ENCODE measurements at places on chromosomes 7 and 10. TPM values are rescaled to one million over a fixed set of nuclear protein-coding genes. Genes with fewer than 3 reads are reported as not detected.

The FAM24B gene
- 0.90 TPM for total RNA-seq

The CYP2E1 gene
- total RNA-seq: 0.57 TPM

The GIMAP1 gene
- total RNA-seq: 2.3 TPM

The RASSF4 gene
- total RNA-seq: 44.0 TPM

The TAS2R4 gene
- 0.25 TPM for total RNA-seq

The SRPK2 gene
- total RNA-seq: 33.2 TPM

The HABP2 gene
- total RNA-seq: not detected
